ENCODE measurements at places on chromosomes 6 and 20.
A peak's percentile ranks its signal among the peaks of the same experiment; 100 is the strongest.

GRCh38 chr20:6580486-6580885 is 187.0 kb upstream of the BMP2 start:
- DNase-seq: no peak

DNA sequence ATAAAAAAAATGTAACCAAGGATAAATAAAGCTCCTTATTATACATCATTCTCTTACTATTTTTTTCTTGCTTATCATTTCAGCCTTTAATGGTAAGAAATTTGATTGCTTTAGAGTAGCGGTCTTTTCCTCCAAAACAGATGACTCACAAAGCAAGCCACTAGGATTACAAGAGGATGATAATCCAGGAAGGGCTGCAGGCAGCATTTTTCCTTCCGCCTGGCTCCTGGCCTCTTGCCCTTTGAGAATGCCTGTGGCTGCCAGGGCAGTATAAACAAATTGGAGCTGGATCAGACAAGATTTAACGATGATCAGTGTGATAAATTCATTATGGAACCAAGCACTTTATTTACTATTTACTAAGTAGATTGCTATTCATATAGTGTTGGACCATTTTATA is 9.7 kb upstream of the FBXL4 start:
- DNase-seq: peak; percentile 41

- DNase-seq: no peak
These were observed 842.2 kb downstream of the EPHA7 start for GRCh38 chr6:92577077-92577719.

- DNase-seq: no peak
These were observed 694.9 kb upstream of the FLRT3 start for GRCh38 chr20:15032352-15032622.

DNA sequence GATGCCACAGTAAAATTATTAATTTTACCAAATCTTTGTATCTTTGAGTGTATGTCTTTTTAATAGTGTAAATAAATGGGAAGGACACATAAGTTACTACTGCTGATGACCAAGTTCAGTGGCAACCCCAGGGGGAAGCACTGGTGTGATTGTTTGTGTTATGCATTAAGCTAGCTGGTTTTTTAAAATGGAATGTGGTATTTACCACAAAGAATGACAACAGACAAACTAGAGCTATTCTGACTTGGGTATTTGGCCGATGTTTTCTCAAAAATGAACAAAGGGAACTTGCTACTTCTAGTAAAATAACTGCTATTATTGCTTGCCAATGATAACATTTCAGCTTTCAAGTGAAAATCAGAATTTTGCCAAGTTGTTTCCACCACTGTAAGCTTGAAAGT is 2.9 kb downstream of the FNDC1 start:
- no peak for DNase-seq

DNA sequence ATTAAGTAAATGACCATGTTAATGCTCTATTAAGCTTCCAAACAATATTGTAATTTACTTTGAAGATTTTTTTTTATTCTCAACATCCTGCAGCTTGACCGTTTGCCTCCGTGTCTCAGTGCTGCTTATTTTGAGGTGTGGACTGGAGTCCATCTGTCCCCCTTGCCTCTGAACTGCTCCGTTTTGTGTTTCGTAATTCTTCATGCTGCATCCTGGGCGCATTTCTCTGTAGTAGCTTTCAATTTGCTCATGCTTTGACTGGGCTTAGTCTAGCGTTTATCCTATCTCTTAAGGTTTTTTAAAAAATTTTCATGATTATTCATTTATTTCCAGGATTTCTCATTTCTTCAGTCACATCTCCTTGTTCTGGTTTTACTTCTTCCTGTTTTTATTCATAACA is 37.8 kb downstream of the PTPN1 start:
- DNase-seq: no peak

GRCh38 chr6:36334832-36335459 is 1.7 kb downstream of the BNIP5 start:
- DNase-seq: no peak

- no peak for DNase-seq
These were observed 157.7 kb downstream of the ID4 start for GRCh38 chr6:19994909-19995308.

DNA sequence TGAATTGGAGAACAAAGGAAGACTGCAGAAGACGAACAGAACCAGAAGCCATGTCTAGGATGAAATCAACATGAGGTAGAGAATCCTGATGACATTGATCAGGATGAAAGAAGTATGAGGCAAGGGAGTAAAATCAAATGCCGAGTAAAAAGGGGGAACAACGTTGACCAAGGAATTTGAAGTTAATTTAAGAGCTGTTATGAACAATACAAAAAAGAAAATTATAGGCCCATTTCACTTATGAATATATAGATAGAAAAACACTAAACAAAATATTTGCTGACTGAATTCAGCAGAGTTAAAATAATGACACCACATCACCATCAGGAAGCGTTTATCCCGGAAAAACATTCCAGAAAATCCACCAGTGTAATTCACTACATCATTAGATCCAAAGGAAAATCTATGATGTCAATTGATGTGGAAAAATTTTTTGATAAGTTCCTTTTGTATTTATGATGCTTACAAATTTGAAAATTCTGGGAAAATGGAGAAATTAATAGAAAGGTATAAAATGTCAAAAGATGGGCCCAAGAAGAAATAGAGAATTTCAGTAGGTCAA is 8.1 kb upstream of the CCN5 start:
- no peak for DNase-seq

DNA sequence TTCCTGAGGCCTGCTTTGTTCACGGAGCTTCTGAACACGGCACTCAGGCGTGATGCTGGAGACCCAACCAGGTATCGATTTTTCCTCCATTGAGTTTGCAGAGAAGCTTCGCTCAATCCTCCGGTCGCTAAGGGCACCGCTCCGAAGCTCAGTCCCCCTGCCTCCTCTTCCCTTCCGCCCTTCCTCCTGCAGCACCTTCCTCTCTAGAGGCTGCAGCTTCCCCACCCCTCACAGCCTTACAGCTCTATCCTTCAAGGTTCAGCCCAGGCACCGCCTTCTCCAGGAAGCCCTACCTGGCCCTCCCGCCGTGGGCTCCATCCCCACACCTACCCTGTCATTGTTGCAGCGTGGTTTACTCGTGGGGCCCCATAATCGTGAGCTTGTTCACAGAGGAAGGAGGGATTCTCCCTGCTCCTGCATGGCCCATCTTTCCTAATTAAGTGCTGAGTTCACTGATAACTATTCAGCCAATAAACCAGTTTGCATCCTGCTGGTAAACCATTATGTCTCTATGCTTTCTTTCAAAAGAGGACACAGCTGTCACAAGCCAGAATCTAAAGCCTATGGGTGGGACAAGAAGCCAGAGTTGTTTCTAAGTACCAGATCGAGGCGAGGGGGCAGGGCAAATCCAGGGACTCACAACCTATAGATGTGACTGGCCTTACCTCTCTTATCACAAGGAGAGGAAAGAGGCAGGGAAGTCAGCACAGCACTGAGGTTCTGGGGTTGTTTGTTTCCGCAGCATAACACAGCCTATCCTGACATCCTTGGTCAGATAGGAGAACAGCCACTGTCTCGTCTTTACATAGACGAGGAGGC is 152.0 kb downstream of the GRM4 start:
- no peak for DNase-seq

- DNase-seq: no peak
These were observed 99.5 kb downstream of the PRDM1 start for GRCh38 chr6:106185615-106186014.

GRCh38 chr6:106186172-106186571 is 100.0 kb downstream of the PRDM1 start:
- DNase-seq: no peak

DNA sequence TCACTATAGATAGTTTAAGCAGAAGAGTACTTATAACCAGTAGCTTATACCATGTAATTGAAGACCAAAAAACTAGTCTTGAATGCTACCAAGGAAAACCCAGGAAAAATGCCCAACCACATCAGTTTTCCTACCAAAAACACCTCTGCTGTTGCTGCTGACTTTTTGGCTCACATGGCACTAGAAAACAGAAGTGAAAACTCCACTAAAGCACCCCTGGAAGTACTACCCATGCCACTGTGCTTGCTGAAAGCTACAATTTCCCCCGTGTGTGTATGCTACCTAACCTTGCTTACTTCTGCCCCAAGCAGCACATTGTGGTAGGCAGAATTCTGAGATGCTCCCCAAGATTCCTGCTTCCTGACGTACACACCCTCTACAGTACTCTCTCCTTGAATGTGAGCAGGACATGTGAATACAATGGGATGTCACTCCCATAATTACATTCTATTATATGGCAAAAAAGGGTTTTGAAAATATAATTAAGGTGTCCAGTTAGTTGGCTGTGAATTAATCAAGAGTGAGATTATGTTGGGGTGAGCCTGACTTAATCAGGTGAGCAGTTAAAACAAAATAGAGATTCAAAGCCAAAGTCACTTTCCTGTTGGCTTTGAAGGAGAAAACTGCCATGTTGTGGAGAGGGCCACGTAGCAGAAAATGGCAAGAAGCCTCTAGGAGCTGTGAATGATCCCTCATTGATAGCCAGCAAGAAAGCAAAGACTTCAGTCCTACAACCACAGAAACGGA is 209.8 kb upstream of the MARCKS start:
- no peak for DNase-seq

DNA sequence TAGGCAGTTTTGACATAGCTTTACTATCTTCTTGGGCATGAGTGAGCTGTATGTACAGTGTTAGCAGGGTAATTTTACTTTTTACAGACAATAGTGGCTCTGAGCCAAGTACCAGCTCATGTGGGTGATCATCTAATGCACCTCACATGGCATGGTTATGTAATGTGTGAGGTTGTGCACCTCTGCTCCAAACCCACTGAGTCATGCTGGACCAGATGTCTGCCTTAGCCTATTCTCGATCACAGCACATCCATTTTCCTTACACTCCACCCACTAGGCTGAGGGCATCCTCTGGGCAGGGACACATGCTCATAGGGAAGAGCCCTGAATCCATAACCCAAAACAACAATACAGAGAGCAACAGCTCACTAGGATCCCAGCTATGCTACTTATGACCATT is 71.6 kb upstream of the FBXL4 start:
- no peak for DNase-seq

- DNase-seq: peak; percentile 69
These were observed 50.4 kb downstream of the SMPDL3A start for GRCh38 chr6:122839472-122839871.

GRCh38 chr6:161568885-161569456 is 295.1 kb upstream of the AGPAT4 start:
- DNase-seq: no peak

DNA sequence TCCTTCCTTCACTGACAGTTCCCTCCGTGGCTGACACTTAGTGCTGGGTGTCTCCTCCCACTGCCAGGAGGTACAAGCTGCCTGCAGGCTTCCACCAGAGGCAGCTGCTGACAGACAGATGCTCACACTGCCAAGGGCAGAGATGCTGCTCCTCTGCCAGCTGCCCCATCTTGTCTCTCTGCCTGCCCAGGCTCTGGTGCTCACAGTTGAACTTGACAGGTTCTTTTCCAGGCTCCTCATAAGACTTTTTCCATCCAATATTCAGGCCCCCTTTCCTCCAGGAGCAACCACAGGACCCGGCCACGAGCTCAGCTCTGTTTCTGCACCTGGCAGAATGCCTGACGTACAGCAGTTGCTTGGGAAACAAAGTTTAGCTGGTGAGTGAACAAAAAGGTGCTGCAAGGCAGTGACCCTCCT is 79.8 kb downstream of the PSMB1 start:
- no peak for DNase-seq

DNA sequence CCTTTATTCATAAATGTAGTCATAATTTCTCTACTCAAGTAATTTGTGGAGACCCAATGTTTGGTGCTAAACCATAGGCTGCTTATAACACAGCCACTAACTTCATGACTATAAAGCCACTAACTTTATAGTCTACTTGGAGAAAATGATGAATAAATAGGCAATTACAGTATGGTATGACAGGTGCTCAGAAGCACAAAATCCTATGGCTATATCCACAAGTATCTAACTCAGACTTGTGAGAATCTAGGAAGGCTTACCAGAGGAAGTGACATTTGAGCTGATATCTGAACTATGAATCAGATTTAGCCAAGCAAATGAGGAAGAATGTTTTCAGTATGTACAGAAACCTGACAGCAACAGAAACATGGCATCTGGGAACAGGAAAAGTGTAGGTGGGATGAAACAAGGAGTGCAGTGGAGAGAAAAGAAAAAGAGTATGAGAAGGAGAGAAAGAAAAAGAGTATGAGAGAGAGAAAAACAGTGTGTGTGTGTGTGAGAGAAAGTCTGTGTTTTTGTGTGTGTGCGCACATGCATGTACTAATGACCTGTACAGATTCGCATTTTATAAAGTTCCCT is 59.9 kb downstream of the REV3L start:
- DNase-seq: no peak

GRCh38 chr6:157020881-157021343 is 243.7 kb downstream of the ARID1B start:
- peak; percentile 65 for DNase-seq

- DNase-seq: no peak
These were observed 5.7 kb downstream of the PRR3 start for GRCh38 chr6:30562470-30563425.

- DNase-seq: no peak
These were observed 808.4 kb upstream of the EPHA7 start for GRCh38 chr6:94227741-94228140.

DNA sequence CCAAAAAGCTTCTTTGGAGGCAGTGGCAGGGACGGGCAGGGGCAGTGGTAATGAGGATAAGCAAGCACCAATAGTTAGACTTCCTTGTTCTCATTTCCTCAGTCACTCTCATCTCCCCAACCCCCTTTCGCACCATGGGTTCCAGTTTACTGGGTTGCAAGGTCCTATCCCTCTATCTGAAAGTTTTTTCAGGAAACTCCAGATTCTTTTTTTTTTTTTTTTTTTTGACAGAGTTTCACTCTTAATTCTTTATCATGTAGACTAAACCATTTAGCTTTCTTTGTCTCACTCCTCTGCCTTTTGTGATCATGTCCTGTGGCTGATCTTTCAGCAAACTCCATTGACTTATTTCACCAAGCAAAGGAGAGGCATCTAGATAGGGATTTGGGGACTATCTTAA is 51.4 kb upstream of the GMDS start:
- no peak for DNase-seq

DNA sequence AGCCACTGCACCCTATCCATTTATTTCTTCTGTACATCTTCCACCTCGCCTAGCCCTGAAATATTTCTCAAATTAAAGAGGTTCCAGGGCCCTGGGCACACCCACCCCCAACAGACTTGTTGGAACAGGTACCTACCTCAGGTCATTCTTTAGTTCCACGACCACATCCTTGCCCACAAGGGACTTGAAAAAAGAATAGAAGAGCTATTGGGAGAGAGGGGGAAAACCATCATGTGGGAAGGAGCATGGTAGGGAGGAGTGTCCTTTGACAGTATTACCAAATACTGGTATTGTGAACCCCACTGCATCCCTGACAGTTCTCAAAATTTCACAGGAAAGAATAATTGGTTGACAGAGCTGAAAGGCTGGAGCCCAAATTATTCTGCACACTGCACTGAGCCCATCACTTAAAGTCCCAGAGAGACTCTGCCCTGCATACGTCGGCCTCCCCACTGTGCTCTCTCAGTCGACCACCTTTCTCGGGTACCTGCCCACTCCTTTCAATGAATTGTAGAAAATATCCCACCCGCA is 762 bp downstream of the LSM2 start:
- DNase-seq: no peak

- no peak for DNase-seq
These were observed 77.4 kb downstream of the FIG4 start for GRCh38 chr6:109768485-109768884.
